ENCODE measurements at places on chromosomes 5 and 9.

DNA sequence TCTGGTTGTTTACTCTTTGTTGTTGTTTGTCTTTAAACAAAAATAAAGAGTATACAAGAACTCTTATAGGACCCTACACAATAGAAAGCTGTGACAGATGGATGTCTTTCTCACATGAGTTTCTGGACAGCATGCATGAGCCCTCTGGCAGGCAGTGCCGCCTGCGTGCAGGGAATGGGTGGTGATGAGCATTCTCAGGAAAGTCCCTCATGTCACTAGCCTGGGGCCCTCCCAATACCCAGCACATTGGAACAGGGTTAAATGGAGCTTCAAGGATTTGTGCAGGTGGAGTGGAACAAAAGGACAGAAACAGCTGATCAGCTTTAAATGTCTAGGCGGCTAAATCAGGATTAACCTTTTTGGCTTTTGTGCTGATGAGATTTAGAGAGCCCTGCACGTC is 181.0 kb upstream of the CD180 start:
- no peak for DNase-seq

DNA sequence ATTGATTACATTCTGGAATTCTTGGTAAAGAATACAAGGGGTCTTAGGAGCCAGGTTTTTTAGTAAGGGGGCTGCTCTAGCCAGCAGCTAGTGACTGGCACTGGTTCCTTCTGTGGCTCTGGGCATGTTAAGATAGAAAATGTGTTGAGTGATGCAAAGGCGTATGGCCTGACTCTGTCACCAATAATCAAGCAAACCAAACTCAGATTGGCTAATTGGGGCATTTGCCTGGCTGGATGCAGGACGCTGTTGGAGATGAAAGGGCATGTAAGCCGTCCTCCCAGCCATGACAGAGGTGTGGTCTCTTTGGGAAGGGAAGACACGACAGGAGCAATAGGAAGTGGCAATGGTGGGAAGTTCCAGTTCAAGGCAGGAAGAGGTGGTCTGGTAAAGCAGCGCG is 87.6 kb upstream of the CTSL start:
- no peak for DNase-seq

- DNase-seq = no peak
These were observed 613.1 kb upstream of the PTGER4 start for GRCh38 chr5:40066616-40067015.

GRCh38 chr9:88514247-88514646 is 20.7 kb upstream of the NXNL2 start:
- DNase-seq = no peak

GRCh38 chr9:86324308-86324707 is 29.9 kb downstream of the TUT7 start:
- DNase-seq = peak; percentile 50

Measured in suppressor macrophage treated with lipopolysaccharide for 1 hour (primary cell).